Posterior cingulate gyrus (tissue), 11 donors: ENCODE measurements at places on chromosomes 5 and 9.
A peak's percentile ranks its signal among the peaks of the same experiment; 100 is the strongest.

- no peak for DNase-seq
Observed at GRCh38 chr5:119393746-119394145, 37.9 kb downstream of the TNFAIP8 start.

DNA sequence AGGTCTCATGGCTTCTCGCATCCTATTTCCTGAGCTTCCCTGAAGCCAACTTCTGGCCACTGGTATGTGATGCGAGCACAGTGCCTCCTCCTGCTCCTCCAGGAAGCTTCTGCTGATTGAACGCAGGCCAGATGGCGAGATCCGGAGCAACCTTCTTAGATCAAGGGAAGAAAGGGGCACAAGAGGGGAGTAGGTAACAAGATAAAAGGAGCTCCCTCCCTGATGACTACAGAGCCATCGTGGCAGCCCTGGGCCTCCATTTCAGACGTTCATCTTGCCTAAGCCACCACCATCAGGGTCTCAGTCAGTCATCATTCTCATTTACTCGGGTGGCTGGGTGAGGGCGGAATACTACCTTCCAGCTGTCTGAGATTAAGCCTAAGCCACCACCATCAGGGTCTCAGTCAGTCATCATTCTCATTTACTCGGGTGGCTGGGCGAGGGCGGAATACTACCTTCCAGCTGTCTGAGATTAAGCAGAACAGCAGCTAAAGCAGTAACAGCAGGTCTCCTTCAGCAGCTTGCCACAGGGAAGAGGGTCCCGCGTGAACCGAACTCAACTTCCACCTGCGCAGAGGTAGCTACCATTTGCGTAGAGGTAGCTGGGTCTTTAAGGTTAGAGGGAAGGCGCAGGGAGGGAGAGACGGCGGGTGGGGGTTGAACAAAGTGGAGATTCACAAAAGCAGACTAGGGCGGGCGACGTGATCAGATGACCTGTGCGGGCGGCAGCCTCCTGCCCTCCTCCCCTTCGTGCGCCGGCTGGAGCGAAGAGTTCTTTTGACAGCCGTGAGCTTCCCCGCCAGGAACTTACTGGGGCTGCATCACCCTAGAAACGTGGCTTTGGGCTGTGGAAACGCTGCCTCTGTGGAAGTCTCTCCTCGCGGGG lies 27.9 kb upstream of the MGAT1 start:
- DNase-seq = peak; percentile 70

- DNase-seq = no peak
Observed at GRCh38 chr9:95189251-95190098, 128.0 kb downstream of the FANCC start.

GRCh38 chr5:148844433-148845280 lies 18.2 kb downstream of the ADRB2 start:
- DNase-seq = no peak

DNA sequence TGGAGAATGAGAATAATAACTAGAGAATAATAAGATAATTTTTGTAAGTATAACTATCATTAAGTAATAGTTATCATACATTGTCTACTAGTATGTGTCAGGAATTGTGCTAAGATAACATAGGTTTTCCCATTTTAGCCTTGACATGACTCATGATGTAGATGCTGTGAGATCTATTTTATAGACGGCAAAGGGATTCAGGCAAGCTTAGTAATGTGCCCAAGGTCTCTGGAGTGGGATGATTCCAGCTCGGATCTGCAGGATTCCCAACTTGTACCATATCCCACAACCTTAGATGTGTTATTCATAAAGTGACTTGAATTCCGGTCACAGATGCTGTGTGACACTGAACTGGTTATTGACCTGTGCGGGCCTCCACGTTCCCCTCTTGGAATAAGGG lies 51.5 kb downstream of the IL31RA start:
- DNase-seq = no peak

DNA sequence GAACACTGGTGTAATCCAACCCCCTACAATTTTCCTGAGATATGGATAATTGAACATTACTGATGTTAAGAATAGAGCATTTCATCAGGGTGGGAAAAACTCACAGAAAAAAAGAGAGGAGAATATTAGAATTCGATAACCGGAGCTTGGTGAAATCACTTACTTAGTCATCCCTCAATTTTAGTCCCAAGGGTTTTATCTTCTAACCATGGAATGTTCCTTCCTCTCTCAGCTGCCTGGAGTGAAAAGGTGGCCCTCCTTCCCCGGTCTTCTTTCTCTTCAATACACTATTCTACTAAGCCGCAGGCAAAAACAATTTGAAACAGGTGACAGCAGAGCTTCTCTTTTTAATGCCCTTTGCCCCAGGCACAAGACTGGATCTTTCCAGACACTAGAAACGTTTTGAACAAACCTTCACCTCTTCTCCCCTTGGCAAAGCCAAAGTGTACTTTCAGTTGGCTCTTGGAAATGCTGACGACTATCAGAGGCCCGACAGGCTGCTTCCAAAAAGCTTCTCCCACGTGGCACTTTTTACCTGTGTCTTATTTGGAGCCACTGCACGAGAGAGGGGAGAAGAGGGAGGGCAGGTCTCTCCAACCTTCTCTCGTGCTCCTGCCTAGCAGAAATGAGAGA lies 543.9 kb downstream of the TLE1 start:
- no peak for DNase-seq
